Stimulated activated CD8-positive, alpha-beta memory T cell treated with anti-CD3 and anti-CD28 coated beads, Interleukin-4, amount 100 ng/mL, for 1 hour (primary cell): ENCODE measurements at places on chromosomes 6 and 20.

DNA sequence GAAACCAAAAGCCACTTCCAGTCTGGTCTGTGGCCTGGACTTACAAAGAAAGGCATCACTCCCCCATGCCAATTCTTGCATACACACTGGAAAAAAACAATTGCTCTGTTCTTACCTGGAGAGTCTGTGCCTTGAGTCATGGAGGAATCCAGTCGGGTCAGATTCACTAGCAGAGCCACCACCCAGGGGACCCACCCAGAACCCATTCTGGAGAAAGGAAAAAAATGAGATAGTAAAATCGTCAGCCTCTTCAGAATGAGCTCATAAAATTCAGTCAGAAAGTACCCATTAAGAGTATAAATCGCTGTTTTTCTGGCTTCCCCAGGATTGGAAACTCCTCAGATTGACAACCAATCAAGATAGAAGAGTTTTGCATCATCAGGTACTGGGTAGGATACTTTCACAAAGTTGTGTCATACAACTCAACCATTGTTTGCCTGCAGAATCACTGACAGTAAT lies at the start of gene HLA-DOB:
Gene HLA-DOB (minus strand): TSS at position 257 of the 459 bp plus-strand sequence. CDS start 51 bp downstream, at position 206.
- no peak for DNase-seq

- DNase-seq: no peak
These were observed 11.7 kb downstream of the PARD6B start for GRCh38 chr20:50743087-50743486.

- DNase-seq: no peak
These were observed 253.2 kb upstream of the PLN start for GRCh38 chr6:118294906-118295305.

- DNase-seq: no peak
These were observed 7.3 kb upstream of the PCMTD2 start for GRCh38 chr20:64247970-64248841.

- no peak for DNase-seq
These were observed 707 bp downstream of the MAN1A1 start for GRCh38 chr6:119348748-119349360.
